Chondrocyte (in vitro differentiated cells): ENCODE measurements at places on chromosomes 7 and 10. TPM values are rescaled to one million over a fixed set of nuclear protein-coding genes. Genes with fewer than 3 reads are reported as not detected.

DNA sequence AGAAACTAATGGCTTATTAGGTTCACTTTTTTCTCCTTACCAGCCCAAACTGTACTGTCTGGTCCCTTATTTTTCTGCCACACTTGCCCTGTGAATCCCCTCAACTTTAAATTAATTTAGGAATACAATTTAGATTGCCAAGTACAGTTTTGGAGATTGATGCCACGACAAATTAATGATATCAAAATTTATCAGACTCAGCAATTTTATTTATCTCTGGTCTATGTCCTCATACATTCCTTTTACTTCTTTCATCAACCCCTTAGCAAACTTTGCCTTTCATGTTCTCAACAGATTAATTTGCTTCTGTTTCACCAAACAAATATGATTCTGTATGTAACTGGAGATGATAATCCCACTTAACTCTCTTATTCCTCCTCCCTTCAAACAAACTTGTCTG, 38.2 kb downstream of the SHOC2 start:
- no peak for DNase-seq
- H3K4me3 ChIP-seq: no peak overlapping the region
- peak overlapping the region; percentile 39 for H3K27ac ChIP-seq
- no peaks in the 10 kb centered on the region for H3K27me3 ChIP-seq

DNA sequence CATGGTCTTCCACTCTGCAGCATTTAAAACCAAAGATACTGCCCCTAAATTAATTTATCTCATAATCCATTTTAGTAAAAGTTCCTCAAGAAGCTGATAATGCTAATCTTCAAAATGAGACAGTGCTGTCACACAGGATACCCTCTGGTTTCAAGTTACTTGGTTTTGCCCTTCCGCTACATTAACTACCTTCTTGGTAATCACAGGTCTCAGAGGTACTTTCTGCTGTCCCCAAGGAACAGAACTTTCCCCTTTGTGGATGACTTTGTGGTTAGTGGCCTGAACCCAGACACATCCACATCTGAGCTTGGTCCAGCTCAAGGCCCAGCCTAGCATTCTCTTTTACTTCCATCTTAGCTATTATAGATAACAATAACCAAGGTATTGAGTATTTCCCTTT, 88.8 kb upstream of the TMEM26 start:
- H3K4me3 ChIP-seq: no peak overlapping the region
- H3K36me3 ChIP-seq: peaks cover 1% of the 10 kb centered on the region
- H3K4me1 ChIP-seq: no peaks in the 10 kb centered on the region
- peaks cover 2% of the 10 kb centered on the region for H3K27me3 ChIP-seq
- no peak for DNase-seq
- H3K27ac ChIP-seq: no peak overlapping the region

Gene GCK
- total RNA-seq: 0.31 to 0.44 TPM (median 0.37 TPM) in 3 replicates

Gene OSBPL3
- 5.7 to 10.6 TPM (median 7.6 TPM) in 3 replicates for total RNA-seq

- H3K36me3 ChIP-seq: no peaks in the 10 kb centered on the region
- no peak overlapping the region for H3K4me3 ChIP-seq
- no peak for DNase-seq
- no peaks in the 10 kb centered on the region for H3K27me3 ChIP-seq
- H3K4me1 ChIP-seq: no peaks in the 10 kb centered on the region
- no peak overlapping the region for H3K27ac ChIP-seq
Measured at GRCh38 chr7:31602041-31602625, 84.9 kb upstream of the PPP1R17 start.

Gene CYREN
- total RNA-seq: 26.4 to 33.7 TPM (median 30.2 TPM) in 3 replicates

DNA sequence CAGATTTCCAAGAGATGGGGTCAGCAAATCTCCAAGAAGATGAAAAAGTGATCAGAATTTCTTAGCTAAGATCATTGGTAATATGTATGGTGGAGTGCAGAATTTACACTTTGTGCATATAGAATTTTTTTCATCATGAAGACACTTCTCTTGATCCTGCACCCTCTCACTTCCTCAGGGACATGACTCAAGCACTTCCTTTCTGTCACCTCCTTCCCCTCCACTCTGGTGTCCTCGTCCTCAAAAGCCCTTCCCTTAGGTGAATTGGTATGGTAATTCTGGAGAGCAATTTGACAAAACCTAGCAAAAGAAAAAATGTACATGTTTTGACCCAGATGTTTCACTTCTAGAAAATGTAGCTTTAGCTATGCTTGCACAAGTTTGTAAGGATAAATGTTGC, 18.1 kb downstream of the CALN1 start:
- no peaks in the 10 kb centered on the region for H3K4me1 ChIP-seq
- no peaks in the 10 kb centered on the region for H3K36me3 ChIP-seq
- no peak overlapping the region for H3K27ac ChIP-seq

DNA sequence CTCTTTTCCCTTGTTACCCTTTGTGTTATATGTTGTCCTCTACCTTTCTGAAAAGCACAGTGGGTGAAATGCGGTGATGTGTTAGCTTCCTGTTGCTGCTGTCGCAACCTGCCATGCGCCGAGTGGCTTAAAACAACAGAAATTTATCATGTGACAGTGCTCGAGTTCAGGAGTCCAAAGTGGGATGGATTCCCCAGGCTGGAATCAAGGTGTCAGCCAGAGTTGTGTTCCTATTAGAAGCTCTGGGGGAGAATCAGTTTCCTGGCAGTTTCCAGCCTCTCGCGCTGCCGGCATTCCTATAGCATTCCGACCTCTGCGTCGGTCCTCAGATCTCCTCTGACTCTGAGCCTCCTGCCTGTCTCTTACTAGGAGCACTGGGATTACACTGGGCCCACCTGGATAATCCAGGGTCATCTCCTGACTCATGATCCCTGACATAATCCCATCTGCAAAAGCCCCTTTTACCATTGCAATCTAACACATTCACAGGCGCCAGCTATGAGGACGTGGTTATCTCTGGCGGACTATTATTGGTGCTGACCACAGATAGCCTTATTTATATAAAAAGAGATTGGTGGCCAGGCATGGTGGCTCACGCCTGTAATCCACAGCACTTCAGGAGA, 207.5 kb downstream of the CUX1 start:
- DNase-seq: no peak
- H3K27ac ChIP-seq: peak overlapping the region; percentile 3
- H3K36me3 ChIP-seq: peaks cover 6% of the 10 kb centered on the region
- H3K27me3 ChIP-seq: no peaks in the 10 kb centered on the region
- no peak overlapping the region for H3K4me3 ChIP-seq
